Activated CD4-positive, alpha-beta T cell treated with anti-CD3 and anti-CD28 coated beads for 24 hours (primary cell): ENCODE measurements at places on chromosomes 5 and 9.

DNA sequence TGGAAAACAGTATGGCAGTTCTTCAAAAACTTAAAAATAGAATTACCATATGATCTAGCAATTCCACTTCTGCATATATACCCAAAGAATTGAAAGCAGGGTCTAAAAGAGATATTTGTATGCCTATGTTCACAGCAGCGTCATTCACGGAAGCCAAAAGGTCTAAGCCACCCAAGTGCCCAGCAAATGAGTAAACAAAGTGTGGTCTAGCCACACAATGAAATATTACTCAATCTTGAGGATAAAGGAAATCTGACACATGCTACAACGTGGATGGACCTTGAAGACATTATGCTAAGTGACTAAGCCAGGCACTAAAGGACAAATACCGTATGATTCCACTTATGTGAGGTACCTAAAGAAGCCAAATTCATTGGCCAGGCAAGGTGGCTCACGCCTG is 11.1 kb upstream of the MED27 start:
- no peak for DNase-seq

DNA sequence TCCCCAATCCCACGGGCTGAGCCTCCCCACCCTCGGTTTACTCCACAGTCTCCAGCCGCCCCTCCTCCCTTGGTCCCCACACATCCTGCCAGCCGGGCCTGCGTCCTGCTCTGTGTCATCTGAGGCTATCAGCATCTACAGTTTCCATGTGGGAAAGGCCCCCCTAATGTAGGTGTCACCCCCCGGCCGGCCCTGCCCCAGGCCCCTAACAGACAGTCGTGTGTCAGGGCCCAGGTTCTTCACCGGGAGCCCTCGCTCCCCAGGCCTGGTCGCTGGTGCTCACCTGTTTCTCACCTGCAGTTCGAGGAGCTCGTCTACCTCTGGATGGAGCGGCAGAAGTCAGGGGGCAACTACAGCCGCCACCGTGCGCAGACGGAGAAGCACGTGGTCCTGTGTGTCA is 62.7 kb downstream of the KCNT1 start:
- no peak for DNase-seq

- DNase-seq: no peak
Observed at GRCh38 chr5:19855453-19855852, 132.5 kb downstream of the CDH18 start.

DNA sequence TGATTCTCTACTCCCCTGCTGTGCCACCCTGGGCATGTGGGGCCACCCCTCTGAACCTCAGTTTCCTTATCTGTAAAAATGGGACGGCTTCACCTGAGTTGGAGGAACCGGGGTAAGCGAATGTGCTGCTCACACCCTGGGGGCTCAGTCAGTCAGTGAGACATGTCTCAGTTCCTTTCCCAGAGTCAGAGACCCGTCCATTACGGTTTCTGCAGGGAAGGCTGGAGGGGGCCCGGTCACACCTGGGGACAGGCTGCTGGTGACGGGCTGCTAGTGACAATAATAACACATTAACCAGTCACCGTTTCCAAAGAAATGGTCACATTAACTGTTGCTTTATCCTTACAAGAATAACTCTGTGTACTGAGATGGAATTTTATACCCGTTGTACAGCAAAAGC is 282.4 kb downstream of the NSG2 start:
- no peak for DNase-seq

GRCh38 chr5:38595132-38595745 is 38.8 kb upstream of the LIFR start:
- DNase-seq: no peak

GRCh38 chr9:117234103-117234502 is 180.8 kb downstream of the ASTN2 start:
- no peak for DNase-seq

DNA sequence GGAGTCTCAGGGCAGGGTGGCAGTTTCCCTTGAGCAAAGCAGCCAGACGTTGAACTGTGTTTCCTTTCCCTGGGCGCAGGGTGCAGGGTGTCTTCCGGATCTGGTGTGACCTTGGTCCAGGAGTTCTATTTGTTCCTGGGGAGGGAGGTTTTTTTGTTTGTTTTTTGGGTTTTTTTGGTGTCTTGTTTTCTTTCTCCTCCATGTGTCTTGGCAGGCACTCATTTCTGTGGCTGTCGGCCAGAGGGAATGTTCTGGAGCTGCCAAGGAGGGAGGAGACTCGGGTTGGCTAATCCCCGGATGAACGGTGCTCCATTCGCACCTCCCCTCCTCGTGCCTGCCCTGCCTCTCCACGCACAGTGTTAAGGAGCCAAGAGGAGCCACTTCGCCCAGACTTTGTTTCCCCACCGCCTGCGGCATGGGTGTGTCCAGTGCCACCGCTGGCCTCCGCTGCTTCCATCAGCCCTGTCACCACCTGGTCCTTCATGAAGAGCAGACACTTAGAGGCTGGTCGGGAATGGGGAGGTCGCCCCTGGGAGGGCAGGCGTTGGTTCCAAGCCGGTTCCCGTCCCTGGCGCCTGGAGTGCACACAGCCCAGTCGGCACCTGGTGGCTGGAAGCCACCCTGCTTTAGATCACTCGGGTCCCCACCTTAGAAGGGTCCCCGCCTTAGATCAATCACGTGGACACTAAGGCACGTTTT is 3.5 kb upstream of the PHYHD1 start:
- DNase-seq: no peak

DNA sequence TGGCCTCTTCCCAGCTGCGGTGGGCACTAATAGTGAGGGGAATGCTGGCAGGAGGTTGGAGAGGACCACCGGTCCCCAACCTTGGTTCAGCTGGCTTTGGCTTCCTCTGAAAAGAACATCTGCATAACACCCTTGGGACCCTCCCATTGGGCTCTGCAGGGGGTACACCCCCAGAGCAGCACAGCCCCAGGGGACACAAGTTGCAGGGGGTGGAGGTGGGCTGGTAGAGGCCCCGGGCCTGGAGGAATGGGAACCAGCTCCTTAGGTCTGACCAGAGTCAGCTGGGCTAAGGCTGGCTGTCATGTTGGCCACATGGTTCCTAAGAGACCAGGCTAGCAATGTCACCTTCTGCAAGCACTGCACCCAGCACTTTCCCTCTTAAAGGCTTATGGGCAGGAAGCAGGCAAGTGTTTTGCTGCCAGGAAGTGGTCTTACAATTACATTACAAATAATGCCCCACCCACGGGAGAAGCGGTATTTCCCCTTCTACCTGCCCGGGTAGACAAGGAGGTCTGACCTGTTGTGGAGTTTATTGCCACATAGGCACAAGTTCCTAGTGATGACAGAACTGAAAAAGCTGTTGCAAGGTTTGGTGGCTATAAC is 18.1 kb downstream of the GCNT4 start:
- DNase-seq: no peak

DNA sequence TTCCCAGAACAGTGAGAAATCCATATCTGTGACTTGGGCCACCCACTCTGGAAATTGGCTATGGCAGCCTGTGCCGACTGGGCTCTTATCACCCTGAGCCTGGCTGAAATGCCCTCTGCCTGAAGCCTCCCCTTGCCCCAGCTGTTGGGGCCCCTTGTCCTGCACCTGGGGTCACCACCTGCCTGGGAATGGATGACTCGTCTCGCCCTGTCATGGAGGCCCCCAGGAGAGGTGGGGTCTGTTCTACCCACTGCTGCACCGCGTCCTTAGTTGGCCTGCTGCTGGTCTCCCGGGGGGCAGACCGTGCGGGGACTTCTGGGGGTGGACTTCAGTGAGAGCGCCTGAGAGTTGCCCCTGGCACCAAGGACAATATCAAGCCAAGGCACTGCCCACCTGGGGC is 46.6 kb upstream of the COL5A1 start:
- DNase-seq: no peak

DNA sequence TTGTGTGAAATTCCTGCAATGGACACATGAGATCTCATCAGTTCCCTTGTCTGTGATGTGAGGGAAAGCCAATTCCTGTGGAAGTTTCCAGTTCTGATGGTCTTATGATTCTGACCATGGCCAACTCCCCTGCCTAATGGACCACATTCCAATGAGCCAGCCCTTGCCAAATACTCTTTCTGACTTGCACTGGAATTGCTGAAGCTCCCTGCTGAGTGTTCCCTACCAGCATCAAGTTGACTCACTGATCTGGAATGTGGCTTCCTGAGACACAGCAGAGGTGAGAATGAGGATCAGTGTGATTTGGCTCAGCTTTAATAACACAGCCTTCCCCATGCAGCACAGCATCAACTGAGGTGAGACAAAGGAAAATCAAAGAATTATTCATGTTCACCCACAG is 427.8 kb downstream of the KDM4C start:
- DNase-seq: no peak

DNA sequence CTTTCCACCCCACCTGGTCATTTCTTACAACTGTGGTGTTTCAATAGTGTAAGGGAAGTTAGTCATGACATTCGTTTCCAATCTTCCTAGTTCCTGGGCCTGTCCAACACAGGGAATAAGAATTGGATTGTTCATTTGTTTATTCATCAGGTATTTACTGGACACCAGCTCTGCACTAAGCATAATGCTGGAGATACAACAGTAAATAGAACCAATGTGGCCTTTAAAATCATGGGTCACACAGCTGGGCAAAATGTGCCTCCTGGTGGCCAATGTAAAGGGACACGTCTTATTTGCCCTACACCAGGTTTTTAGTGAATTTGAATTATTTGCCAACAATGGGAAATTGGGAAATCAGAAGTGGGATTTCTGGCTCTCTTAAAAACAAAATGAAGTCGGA is 10.4 kb downstream of the ABLIM3 start:
- DNase-seq: no peak

- no peak for DNase-seq
Observed at GRCh38 chr5:147895864-147896263, 10.5 kb downstream of the C5orf46 start.

GRCh38 chr9:101140764-101141163 is 112.2 kb downstream of the PLPPR1 start:
- no peak for DNase-seq

DNA sequence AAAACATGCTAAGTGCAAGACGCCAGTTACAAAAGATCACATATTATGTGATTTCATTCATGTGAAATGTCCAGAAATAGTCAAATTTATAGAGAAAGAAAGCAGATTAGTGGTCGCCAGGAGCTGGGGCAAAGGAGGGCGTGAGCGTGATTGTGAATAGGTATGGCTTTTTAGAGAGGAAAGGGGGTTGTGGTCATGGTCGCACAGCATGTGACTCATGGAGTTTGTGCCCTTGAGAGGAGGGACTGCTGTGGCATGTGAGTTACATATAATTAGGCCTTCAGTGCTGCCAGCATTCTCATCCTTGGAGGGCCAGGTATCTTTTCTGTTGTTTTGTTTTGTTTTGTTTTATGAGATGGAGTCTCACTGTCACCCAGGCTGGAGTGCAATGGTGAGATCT is 21.2 kb upstream of the MARCHF6 start:
- DNase-seq: no peak

GRCh38 chr9:21060919-21061561 is 16.7 kb downstream of the IFNB1 start:
- no peak for DNase-seq
